ENCODE measurements at places on chromosomes 7 and 10. TPM values are rescaled to one million over a fixed set of nuclear protein-coding genes. Genes with fewer than 3 reads are reported as not detected.

DNA sequence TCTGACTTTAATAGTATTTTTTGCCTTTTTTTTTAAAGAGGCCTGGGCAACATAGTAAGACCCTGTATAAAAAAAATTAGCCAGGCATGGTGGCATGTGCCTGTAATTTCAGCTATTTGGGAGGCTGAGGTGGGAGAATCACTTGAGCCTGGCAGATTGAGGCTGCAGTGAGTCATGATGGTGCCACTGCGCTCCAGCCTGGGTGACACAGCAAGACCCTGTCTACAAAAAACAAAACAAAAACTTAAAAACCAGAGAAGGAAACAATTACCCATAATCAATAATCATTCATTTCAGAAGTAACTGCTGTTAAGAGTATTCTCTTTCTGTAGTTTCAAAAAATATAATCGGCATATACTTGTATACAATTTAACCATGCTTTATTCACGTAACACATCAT lies 28.0 kb downstream of the VPS26A start:
- DNase-seq: no peak

DNA sequence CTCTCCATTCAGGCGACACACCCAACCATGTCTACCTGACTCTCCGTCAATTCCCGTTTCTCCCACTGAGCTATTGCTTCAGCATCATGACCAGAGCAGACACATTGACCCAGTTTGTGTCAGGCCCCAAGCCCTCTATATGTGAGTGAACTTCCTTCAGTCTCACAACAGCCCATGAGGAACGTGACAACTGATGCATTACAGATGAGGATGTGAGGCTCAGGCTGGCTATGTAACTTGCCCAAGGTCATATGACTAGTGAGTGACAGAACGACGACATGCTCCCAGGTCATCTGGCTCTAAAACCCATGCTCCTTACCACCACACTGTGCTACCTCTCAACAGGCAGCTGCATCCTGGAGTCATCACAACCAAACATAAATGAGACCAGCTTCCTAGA lies 3.7 kb downstream of the TMEM140 start:
- DNase-seq: no peak

DNA sequence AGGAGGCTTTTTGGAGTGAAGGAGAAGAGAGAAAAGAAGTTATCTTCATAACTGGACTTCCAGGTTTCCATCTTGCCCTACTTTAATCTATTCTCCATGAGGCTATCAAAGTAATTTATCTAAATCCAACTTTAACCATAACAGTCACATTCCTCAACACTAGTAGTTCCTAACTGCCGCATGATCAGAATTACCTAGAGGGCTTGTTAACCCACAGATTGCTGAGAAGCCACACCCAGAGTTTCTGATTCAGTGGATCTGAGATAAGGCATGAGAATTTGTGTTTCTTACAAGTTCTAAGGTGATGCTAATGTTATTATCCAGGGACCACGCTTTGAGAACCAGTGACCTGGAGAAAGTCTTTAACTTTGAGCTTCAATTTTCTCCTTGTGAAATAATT lies 8.3 kb upstream of the COL1A2 start:
- DNase-seq: no peak

DNA sequence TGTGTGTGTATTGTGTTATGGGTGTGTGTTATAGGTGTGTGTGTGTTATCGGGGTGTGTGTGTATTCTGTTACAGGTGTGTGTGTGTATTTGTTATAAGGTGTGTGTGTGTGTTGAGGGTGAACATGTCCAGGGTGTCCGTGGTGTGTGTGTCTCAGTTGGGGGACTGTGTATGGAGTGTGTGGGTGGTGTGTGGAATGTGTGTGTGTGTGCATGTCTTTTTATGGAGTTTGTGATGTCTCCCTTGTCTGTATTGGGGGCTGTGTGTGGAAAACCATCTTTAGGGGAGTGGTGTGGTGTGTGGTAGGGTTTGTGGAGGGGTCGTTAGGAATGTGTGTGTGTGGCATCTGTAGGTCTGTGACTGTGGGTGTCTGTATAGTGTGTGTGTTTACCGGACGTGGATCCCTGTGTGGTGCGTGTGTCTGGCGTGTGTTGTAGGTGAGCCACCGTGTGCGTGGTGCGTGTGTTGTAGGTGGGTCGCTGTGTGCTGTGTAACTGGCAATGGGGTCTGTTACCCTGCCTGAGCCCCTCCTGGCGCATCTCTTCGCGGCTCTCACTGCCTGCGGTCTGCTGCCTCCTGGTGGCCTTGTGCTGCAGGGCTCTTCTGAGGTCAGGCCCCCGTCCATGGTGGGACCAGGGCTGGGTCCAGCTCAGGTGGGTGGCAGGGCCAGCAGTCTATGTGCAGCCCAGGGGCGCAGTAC lies 61.7 kb downstream of the PALD1 start:
- no peak for DNase-seq

DNA sequence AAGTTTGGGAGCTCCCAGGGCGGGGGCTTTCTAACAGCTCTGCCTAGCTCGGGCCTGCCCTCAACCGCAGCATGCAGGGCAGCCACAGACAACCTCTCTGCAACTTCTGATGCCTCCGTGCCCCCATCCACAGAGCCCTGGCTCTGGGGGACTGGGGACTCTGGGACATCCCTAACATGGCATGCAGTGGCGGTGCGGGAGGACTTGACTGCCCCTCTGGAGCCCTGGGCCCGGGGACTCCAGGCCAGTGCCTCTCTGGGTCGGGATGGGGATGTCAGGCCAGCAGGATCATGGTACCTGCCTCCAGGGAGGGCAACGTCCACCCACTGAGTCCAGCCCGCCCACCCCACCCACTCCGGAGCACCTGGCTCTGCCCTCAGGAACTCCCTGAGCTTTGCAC lies 520 bp upstream of the AQP1 start:
- no peak for DNase-seq

- DNase-seq: no peak
These were observed 70.9 kb downstream of the DNAJB6 start for GRCh38 chr7:157407512-157408257.

- DNase-seq: no peak
These were observed 15.6 kb downstream of the CHAT start for GRCh38 chr10:49629431-49629881.

The PRKG1 gene
- 24.2 TPM for total RNA-seq

The CLDN4 gene
- total RNA-seq: 0.31 TPM

The UCMA gene
- total RNA-seq: not detected

The PDCD11 gene
- 24.3 TPM for total RNA-seq

The UPK3B gene
- total RNA-seq: not detected

The SFTPA1 gene
- 0.16 TPM for total RNA-seq

The FRAT2 gene
- total RNA-seq: 16.8 TPM

The TMEM176A gene
- 0.47 TPM for total RNA-seq

The SAP25 gene
- not detected for total RNA-seq

Data from occipital lobe (tissue), 3 donors.